Nephron progenitor cell (in vitro differentiated cells): ENCODE measurements at places on chromosomes 13 and 19.

DNA sequence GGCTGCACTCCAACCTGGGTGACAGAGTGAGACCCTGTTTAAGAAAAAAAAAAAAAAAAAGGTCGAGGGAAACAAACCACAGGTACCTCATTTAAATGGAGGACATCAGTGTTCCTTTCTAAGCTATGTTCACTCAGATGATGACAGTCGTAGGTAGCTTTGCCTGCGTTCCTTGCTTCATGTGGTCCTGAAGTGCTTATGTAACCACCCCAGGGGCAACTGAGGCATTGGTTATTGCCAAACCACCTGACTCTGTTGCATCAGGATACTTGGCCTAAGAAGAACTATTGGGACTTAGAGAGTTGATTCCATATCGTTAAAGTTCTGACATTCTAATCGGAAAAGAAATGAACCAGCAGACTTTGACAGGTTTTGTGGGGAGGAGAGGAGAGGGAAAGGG, 51.7 kb downstream of the SPATA13 start:
- DNase-seq, result no peak

GRCh38 chr13:108895220-108895704, 265.9 kb downstream of the MYO16 start:
- DNase-seq, result no peak

DNA sequence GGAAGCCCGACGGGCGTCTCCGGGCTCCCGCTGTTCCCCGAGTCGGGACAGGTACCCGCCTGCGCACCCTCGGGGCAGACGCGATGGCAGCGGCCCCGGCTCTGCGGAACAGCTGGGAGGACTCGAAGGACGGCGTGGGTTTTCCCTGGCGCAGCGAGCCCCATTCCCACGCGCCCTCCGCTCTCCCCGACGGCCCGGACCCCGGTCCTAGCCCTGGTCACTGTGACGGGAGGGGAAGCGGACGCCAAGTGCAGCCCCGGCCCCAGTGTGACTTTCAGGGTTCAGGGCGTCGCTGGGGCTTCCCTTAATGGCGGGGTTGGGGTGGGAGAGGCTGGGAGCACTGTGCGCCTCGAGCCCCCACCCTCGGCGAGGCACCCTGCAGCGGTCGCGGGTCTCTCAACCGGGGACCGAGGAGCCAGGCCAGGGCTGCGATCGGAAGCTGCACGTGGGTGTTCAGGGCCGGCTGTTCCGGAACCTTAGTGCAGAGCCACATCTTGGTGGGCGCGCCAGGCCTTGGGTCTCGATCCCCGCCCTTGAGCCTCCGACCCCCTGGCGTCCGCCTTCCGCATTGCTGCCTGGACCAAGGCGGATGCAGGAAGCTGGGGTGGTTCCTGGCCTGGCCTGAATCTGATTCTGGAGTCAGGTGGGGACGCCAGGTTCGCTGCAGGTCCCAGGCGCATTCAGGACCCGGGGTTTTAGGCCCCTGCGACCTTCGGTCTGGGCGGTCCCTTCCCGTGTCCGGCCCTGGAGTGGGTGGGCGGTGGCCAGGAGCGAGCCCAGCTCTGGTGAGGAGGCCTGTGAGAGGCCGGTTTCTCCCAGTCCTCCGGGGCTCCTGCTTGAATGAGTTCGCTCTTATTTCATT, 3.5 kb downstream of the LGALS7B start:
- no peak for DNase-seq

DNA sequence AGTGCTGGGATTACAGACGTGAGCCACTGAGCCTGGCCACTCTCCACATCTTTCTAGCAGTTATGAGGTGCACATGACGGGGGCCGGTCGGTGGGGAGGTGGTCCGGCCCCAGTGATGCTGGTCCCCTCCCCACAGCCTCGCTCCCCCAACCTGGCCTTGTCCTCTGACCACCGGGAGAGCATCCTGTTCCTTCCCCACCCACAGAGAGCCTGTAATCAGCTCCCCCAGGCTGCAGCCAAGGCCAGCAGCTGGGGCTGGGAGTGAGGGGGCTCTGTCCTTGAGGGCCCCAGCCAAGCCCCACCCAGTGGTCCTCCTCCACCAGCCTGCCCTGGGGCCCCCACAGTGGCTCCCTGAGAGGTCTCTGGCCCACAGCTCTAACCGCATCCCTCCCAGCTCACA, 3.0 kb upstream of the INSL3 start:
- DNase-seq, result no peak

DNA sequence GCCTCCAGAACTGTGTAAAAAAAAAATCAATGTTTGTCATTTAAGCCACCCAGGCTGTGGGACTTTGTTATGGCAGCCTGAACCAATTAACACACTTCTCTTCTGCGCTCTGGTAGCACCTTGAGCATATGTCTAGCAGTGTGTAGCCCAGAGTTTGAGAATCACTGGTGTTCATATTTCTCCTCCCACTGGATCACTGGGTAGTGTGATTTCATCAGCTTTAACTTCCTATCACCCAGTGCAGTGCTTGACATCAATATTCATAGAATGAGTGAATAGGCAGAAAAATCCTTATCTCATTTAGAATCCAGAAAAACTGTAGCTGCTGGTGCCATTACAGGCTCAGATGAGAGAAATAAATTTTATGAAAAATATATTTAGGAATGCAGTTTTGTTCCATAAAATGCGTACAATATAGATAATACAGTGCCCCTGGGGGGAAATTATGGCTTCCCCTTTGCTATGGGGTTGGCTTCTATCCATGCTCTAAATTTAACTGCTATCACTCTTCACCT, 30.7 kb upstream of the WASF3 start:
- no peak for DNase-seq

DNA sequence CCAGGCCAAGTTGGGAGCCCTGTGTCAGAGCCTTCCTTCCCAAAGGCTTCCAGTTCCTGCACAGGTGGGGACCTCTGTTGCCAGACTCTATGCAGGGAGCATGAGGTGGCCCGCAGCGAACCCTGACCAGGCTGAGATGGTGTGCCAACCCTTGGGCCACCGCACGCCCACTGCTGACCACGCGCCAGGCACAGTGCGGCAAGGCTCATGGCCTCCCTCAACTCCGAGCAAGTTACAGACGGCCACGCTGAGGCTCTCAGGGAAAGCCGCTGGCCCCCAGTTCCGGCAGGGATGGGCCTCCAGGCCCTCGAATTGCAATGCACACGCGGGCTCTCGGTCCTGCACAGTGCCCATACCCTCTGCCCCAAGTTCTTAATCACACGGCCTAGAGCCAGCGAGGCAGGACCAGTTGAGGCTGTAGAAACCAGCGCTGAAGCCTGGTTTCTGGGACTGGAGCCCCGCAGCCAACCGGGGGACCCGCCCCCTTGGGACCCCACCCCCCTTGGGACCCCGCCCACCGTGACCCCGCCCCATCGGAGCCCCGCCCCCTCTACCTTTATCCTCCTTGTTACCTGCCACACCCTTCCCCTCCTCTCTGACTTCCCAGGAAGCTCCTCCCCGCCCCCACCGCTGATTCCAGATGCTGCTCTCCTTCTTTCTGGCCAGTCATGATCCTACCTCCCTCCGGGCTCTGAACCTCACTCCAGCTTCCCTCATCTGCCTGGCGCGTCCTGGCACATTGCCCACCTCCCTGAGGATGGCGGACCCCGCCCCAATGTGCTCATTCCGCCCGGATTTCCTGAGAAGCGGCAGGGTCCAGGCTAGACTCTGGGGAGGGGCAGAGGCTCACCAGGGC, 6.0 kb downstream of the PEX11G start:
- peak; percentile 28 for DNase-seq

DNA sequence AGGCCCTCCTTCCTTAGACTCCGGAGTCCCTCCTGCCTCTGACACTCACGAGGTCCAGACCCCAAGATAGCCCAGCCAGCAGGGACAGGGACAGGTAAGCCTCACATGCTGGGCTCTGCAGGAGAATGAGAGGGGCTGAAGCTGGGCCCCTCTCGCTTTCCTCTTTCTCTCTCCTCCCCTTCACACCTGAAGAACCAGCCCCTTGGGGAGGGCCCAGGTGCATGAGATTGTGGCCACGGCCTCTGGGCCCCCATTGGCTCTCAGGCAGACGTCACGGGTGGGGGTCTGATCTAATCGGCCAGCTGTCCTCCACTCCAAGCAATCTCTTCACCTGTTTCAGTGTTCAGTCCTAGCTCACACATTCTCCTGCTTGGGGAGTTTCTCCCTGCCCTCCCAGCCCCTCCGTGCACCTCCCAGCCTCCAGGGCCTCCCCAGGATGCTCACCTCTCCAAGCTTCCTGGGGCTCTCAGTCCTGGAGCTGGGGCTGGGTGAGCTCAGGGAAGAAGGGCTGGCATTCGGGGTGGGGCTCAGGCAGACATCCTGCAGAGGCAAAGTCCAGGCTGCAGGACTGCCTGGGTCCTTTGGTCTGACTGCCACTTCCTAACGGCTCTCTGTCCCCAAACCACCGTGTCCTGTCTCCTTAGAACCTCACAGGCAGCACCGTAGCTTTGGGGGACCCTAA, 2.8 kb downstream of the TMEM150B start:
- DNase-seq, result no peak

DNA sequence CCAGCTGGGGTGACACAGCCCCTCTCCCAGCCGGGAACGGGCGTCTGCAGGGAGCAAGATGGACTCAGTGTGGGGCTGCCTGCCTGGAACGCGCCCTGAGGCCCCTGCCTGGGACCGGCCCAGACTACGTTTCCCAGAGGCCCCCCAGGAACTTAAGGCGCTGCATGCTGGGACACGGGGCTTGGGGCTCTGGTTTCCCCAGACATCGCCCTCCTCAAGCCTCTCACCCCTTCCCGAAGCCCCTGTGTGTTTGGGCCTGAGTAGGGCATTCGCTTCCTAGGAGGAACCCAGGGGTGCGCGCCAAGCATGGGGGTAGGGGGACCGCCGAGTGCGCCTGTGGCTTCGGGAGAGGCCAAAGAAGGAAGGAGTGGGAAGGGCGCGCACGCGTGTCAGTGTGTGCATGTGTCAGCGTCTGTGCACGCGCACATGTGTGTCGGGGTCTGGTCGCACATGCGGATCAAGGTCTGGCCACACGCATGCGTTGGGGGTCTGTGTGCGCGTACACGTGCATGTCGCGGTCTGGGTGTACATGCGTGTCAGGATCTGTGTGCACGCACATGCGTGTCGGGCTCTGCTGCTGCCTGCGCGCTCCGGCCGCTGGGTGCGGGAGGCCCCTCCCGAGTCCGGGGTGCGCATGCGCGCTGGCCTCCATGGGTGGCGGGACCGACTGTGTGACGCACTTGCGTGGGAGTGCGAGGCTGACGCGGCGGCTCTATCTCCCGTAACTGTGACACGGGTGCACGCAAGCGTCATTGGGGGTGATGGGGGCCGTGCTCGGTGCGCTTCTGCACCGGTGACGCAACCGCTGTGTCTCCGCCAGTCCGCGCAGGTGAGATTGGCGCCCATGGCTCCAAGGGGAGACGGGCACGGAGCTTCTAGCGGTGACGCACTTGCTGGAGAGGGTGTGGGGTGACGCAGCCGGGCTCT, 16.2 kb downstream of the ZNF331 start:
- no peak for DNase-seq

DNA sequence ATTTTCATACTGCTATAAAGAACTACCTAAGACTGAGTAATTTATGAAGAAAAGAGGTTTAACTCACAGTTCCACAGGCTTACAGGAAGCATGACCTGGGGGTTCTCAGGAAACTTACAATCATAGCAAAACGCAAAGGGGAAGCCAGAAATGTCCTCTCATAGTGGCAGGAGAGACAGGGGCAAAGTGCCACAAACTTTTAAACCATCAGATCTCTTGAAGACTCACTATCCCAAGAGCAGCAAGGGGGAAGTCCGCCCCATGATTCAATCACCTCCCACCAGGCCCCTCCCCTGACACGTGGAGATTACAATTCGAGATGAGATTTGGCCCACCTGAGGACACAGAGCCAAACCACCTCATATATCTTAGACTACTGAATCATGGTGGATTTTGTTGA, 198.7 kb downstream of the KCTD12 start:
- no peak for DNase-seq

DNA sequence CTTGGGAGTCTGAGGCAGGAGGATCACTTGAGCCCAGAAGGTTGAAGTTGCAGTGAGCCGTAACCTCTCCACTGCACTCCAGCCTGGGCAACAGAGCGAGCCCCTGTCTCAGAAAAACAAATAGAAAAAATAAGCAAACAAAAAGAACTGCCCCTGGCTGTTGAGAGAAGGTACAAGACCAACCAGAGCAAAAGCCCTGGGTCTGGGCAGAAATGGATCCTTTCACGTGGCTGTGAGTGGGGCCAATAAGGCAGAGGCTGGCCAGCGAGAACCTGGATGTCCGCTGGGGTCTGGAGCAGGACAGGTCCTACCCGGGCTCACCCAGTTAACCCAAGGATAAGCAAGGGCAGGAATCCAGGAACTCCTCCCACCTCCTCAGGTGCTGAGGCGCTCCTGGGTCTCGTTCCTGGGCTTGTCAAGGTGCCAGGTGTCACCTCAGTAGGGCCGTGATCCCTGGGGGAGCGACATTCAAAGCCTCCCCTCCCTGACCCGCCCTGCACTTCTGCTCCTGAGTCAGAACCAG, 4.7 kb upstream of the SLC5A5 start:
- no peak for DNase-seq

DNA sequence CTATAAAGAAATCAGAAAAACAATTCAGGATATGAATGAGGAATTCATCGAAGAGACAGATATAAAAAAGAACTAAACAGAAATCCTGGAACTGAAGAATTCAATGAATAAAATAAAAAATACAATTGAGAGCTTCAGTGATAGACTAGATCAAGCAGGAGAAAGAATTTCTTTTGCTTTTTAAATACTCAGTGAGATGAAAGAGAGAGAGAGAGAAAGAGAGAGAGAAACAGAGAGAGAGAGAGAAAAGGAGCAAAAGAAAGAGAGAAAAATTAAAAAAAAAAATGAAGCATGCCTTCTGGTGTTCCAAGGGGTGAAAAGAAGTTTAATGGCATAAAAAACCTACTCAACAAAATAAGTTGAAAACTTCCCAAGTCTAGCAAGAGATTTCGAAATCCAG, 22.0 kb upstream of the SLC7A9 start:
- no peak for DNase-seq

DNA sequence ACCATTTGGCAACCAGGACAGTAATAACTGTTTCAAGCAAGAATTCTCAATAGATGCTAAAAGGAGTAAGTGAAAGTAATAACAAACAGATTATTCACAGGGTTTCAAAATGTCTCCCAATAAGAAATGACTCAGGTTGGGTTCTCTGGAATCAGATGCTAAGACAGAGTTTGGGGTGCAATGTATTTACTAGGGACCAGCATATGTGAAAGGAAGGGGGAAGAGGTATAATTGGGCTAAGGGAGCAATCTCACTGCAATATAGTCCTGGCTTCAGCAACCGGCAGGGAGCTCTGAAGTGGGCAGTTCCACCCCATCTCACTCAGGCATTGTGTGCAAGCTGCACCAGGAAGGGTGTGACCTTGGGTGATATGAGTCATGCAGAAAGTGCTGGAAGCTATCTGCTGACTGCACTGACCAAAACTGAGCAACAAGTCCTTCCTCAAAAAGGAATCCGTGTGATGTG, 23.4 kb downstream of the ZDHHC20 start:
- no peak for DNase-seq

- no peak for DNase-seq
Measured at GRCh38 chr19:17109962-17110598, 34.5 kb downstream of the MYO9B start.

GRCh38 chr13:58300974-58301681, 669.6 kb downstream of the PCDH17 start:
- no peak for DNase-seq

- DNase-seq, result no peak
Measured at GRCh38 chr19:18737337-18737953, 53.7 kb downstream of the COMP start.
